Activated CD4-positive, alpha-beta T cell treated with anti-CD3 and anti-CD28 coated beads, Interleukin-2, amount 50 U/mL, for 24 hours (primary cell): ENCODE measurements at places on chromosomes 2 and 18.

DNA sequence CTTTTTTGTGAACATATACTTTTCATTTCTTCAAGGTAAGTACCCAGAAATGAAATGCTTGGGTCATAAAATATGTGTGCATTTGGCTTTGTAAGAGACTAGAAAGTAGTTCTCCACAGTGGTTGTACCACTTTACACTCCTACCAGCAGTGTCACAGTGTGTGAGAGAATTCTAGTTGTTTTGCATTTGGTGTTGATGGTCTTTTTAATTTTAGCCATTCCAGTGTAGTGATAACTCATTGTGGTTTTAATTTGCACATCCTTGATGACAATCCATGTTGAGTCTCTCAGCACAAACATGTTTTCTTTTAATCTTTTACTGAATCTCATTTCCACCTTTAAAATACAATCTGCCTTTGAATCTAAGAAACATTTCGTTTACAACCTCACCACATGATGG lies 402.5 kb upstream of the ETAA1 start:
- no peak for DNase-seq

DNA sequence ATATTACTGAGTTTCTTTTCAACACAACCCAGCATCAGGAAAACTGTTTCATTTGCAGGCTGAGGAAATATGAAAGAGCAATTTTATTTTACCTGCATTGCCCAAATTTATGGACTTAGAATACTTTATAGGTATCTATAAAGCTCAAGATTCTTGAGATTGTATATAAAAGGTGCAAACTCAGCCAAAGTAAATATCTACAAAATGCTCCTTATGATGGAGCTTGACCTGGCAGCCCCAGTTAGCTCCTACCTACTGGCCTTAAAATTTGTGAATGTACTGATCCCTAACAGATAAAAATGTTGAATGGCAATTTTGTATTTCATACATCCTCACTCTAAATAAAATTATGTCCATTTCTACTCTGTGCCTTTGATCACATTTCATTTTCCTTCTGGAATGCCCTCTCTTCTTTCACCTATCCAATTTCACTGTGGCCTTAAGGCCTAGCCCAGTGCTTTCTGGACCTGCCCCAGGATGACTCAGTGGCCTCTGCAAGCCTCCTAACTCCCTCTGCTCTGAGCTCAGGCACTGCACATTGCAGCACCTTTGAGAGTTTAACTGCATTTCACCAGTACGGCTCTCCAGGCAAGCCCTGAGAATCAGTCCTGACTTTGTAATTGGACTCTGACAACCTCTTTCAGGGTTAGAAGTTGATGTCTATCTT lies 125.9 kb downstream of the ANTXR1 start:
- no peak for DNase-seq

GRCh38 chr2:881204-881918 lies 69.3 kb upstream of the SNTG2 start:
- DNase-seq: no peak

DNA sequence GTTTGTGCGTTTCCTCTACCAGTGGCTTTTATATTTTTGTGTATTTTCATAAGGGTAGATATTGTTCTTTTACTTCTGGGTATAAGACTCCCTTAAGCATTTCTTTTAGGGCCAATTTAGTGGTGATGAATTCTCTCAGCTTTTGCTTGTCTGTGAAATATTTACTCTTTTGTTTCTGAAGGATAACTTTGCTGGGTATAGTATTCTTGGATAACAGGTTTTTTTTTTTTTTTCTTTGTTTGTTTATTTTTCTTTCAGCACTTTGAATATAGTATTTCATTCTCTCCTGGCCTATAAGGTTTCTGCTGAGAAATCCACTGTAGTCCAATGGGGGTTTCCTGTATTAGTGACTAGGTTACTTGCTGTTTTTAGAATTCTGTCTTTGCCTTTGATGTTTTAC lies 122.7 kb downstream of the XRCC5 start:
- DNase-seq: no peak

- no peak for DNase-seq
Measured at GRCh38 chr2:10368491-10369231, 66.0 kb downstream of the HPCAL1 start.

GRCh38 chr2:23409248-23409647 lies 24.3 kb downstream of the KLHL29 start:
- no peak for DNase-seq
